ENCODE measurements at places on chromosomes 3 and 15.
A peak's percentile ranks its signal among the peaks of the same experiment; 100 is the strongest.

GRCh38 chr3:130779486-130779885 lies 32.9 kb upstream of the PIK3R4 start:
- no peak for DNase-seq

- peak; percentile 7 for DNase-seq
These were observed 36.8 kb upstream of the TSPAN3 start for GRCh38 chr15:77107531-77108355.

DNA sequence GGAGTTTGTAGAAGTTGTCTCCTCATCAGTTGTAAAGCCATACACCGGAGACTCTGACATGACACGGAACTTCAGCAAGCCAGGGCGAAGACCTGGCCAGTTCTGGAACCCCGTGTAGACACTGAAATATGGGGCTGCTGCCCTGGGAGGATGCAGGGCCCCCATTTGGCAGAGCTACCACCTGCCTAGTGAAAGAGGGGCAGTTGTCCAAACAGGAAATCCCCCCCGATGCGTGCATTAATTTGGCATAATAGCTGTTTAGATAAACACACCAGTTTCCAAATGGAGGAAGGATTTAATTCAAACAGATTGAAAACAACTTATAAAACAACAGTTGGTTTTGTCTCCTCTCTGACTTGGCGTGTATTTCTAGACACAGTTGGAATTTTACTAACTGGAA lies 357.2 kb downstream of the GABRG3 start:
- no peak for DNase-seq

DNA sequence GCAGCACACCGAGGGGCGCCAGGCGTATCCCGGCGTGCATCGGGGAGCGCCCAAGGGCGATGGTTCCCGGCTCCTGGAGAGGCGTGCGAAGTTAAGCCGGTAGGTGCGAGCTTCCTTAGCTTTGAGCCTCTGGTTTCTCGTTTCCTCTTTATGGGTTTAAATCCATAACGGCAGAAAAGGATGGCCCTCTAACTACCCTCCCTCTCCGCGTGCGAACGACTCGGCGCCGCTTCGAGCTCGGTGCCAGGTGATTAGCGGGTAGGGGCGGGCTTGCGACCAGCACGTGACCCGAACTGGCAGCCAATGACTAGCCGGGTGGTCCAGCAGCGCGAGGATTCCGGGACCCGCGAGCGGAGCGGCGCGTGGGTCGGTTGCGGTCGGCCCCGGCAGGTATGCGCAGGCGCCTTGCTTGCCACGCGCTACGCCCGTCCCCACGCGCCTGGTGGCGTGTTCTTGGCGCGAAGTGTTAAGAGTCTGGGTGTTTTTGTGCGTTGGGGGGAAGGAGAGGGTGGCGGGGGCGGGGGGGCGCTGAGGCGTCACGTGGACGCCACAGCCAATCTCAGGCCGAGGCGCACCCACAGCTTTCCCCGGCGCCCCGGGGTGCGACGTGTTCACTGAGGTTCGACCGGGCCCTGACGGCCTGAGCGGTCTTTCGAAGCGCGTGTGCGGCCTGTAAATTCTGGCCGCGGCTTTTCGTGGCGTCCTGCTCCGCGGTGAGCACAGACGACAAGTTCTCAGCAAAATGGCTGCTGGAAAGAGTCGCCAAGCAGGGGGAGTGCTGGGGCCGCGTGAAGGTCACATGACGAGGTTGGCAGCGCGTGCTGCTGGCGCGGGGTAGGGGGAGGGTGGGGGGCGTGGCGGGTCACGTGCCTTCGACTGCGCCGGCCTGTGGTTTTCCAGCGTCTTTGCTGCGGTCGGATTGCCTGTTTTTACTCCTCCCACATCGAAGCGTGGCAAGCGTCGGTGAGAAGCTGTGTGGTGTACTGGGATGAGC lies 38.7 kb upstream of the MGA start:
- DNase-seq, result peak; percentile 72

- no peak for DNase-seq
These were observed 272.2 kb upstream of the NR2F2 start for GRCh38 chr15:96058103-96058851.

- DNase-seq, result no peak
These were observed 8.8 kb downstream of the GPR87 start for GRCh38 chr3:151307583-151308488.
